Mesothelial cell of epicardium (in vitro differentiated cells): ENCODE measurements at places on chromosomes 11 and 22.
A peak's percentile ranks its signal among the peaks of the same experiment; 100 is the strongest.

- no peak for DNase-seq
Measured at GRCh38 chr11:92826136-92826535, 143.3 kb upstream of the MTNR1B start.

GRCh38 chr11:2702771-2703362, 3.1 kb upstream of the KCNQ1OT1 start:
- DNase-seq = no peak

- DNase-seq = no peak
Measured at GRCh38 chr11:117145393-117145761, 1.3 kb downstream of the PAFAH1B2 start.

DNA sequence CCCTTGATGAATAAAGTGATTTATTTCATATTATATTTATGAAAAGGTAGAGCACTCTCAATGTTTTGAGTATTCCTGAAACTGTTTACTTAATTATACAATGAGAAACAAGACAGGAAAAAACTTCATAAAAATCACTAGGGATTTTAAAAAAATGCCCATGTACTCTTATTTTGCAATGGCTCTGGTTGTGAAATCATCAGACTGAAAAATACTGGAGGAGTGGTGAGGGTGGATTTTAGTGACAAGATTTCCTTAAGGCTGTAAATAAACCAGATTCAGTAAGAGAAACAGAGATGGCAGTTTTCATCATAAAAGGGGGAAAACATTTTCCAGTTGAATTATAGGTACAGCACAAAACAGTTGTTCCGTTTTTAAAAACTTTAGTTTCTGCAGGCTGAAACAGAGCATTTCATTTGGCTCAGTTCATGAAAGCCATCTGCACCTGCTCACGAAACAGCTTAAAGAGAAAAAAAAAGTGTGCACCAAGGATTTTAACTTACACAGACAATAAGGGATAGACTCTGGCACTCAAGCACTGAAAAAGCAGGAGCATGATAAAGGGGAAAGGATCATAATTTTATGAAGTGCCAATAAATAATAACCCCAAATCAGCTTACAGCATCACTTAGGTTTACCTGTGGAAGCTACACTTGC, 100.7 kb downstream of the MAML2 start:
- DNase-seq = no peak

DNA sequence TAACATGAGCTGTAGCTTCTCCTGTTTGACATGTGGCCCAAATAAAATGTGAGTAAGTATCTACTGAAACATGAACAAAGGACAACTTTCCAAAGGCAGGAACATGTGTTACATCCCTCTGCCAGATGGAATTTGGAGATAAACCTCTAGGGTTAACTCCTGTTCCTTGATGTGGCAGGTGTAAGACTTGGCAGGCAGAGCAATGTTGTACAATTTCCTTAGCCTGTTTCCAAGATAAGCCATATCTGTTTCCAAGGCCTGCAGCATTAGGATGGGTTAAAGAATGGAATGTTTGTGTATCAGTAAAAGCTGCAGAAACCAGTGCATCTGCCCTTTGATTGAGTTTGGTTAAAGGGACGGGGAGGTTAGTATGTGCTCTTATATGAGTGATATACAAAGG, 8.8 kb upstream of the DNAJB13 start:
- DNase-seq = no peak

- DNase-seq = no peak
Measured at GRCh38 chr22:24867323-24868022, 61.5 kb downstream of the SGSM1 start.

GRCh38 chr11:75158696-75159150, 7.8 kb downstream of the SLCO2B1 start:
- no peak for DNase-seq

DNA sequence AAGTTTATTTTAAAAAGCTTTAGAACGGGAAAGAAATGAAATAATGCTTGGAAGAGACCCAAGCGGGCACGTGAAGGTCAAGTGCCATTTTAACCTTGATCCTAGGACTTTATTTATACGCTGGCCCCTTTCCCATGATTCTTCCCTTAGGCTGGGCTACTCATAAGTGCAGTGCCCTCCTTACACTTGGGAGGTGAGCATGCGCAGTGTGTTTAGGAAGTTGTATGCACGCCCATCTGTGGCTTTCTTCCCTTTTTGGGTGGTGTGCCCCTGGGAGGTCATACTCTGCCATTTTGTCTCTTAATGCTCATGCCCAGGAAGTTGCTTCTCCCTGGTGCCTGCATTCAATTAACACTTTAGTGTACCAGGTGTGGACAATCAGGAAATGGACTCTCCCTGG, 239.7 kb downstream of the SWAP70 start:
- no peak for DNase-seq

- no peak for DNase-seq
Measured at GRCh38 chr11:120061036-120061760, 76.7 kb downstream of the TRIM29 start.

DNA sequence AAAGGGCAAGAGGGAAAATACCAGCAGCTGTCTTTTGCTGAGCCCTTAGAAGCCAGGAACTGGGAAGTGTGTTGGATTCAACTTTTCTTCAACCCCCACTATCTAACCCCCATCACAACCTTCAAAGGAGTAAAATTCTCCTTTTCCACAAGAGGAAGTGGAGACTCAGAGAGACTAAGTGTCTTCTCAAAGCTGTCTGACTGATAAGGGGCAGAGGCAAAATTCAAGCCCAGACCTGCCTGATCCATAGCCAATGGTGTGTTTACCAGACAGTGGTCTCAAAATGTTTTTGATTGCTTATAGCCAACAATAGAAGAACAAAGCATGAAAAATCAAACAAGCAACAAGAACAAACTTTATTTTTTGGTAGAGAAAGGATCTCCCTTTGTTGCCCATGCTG, 707.0 kb downstream of the NTM start:
- DNase-seq = no peak

GRCh38 chr11:99814738-99815137, 794.0 kb downstream of the CNTN5 start:
- no peak for DNase-seq

- no peak for DNase-seq
Measured at GRCh38 chr11:68735646-68736045, 15.7 kb downstream of the TESMIN start.

DNA sequence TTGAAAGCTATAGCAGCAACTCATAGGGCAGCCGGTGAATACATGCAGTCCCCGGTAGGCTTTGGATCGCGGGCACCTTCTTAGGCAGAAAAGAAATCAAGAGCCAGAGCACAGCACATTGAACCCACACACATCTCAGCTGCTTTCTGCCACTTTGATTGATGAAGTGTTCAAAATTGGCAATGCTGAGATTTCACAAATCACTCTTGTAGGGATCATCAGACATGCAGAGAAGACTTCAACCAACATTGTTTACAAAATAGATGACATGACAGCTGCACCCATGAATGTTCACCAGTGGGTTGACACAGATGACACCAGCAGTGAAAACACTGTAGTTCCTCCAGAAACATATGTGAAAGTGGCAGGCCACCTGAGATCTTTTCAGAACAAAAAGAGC, 350.2 kb upstream of the ARHGAP42 start:
- DNase-seq = no peak

DNA sequence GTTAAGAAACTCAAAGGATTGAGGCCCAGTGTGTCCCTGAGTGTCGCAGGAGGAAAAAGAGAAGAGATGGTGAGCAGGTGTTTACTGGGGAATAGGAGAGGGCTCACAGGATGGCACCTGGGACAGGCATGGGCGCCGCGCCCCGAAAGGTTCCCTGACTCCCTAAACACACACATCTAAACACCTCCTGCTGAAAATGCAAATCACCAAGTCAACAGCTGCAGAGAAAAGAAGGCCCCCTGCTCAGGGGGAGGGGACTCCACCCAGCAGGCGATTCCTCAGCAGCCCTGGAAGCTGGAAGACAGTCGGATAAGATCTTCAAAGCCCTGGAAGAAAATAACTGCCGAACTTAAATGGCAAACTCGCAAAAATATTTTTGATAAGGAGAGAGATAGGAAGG, 377.2 kb downstream of the BRD1 start:
- DNase-seq = no peak

DNA sequence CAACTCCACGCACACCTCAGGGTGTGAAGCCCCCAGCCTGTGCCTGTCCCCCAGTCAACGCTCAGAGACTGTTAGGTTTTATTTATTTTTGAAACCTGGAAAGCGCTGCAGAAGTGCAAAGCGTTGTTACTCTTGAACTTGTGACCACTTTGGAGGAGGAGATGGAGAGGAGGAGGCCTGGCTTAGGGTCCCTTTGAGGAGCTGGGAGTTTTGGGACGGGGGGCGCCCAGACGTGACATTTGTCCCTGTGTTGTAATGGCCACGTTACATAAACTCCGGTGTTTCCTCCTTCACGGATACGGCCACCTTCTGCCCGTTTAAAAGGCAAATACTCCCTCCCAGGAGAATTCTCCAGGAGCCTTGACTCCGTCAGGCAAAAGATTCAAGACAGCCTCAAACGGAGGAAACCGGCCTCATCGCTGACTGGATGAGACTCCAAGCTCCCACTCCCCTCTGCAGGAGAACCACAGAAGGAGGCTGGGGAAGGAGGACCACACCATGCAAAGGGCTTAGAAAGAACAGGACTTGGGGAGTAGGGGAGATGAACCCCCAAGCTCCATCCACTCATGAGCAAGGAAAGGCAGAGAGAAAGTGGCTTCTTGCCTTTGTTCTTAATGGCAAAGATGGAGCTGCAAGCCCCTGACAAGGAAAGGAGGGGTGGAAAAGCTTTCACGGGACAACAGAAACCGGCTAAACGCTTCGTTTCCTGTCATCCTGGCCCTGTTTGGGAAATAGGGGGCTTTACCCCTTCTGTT, 630 bp downstream of the PIK3IP1 start:
- peak; percentile 45 for DNase-seq

DNA sequence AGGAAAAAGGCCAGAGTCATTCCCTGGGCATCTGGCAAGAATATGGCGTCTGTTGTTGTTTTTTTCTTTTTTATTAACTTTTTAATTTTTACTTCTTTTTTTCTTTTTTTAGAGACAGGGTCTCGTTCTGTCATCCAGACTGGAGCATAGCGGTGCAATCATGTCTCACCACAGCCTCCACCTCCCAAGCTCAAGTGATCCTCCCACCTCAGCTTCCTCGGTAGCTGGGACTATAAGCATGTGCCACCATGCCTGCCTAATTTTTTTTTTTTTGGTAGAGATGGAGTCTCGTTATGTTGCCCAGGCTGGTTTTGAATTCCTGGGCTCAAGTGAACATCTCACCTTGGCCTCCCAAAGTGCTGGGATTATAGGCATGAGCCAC, 54.0 kb upstream of the PRDM11 start:
- DNase-seq = no peak

DNA sequence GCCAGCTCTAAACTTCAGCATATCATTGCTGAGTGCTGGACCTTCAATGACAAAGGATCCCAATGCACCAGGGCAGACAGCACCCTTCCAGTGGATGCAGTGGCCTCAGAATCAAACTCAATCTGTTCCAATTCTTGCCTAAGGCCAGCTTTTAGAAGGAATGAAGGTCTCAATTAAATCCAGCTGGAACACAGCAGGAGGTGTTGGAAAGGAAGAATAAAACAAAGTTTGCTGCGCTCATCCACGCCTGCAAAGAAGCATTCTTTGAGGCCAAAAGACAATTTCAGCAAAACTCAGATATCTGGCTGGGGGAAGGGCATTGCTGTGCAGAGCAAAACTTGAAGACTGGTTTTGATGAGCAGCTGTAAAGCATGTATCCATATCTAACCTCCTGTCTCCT, 120.7 kb downstream of the CCDC81 start:
- DNase-seq = no peak

DNA sequence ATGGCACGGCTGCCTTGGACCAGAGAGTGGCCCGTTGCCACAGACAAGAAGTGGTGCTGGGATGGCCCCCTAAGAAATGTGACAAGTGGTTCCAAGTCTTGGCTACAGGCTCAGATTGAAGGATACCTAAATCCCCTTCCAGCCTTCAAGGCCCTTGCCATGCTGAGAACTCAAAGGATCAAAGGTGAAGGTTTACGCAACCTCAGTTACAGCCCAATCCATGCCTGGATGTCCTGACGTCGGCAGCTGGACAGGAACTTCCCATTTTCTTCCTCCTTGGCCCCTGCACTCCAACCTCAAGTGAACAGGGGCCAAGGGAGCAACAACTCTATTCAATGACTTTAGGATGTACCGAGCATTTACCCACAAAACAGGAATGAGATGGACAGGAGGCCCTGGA, 95.4 kb downstream of the DHCR7 start:
- DNase-seq = no peak

- DNase-seq = no peak
Measured at GRCh38 chr11:111982541-111983186, 42.5 kb upstream of the DLAT start.
